ENCODE measurements at places on chromosomes 4 and X.

DNA sequence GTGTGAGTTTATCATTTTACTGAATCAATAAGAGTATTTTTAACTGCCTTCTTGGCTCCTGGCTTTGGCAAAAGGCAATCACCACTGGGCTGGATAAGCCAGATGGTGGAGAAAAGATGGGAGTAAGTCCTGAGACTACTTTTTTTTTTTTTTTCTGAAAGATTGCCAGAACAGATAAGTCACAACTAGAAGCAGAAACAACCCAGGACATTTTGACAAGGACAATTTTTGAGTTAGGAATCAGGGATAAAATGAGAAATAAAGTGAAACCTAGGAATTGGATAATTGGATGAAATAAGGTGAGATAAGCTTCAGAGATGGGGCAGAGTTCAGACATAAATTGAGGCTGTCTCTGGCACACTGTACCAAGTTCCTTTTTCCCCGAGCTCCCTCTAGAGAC, 471.0 kb downstream of the KLHL13 start:
- no peak for DNase-seq

GRCh38 chr4:109332926-109333464, 30.5 kb upstream of the COL25A1 start:
- no peak for DNase-seq

DNA sequence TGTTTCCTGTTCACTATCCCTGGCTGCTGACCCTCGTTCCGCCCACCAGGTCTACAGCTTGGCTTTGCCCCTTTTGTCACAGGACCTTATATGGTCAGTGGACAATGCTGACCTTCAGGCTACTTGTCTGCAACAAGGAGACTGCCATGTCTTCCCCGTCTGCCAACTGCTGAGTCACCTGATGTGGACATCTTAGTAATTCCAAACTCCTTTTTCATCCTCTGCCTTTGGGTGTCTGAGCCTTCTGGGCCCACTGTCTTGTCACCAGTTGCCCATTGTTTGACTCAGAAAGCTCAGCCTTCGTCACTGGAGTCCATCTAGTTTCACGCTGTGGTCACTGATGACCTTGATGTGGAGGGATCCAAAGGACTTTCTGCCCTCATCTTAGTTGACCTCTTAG, 30.2 kb downstream of the GPRIN3 start:
- DNase-seq = no peak

DNA sequence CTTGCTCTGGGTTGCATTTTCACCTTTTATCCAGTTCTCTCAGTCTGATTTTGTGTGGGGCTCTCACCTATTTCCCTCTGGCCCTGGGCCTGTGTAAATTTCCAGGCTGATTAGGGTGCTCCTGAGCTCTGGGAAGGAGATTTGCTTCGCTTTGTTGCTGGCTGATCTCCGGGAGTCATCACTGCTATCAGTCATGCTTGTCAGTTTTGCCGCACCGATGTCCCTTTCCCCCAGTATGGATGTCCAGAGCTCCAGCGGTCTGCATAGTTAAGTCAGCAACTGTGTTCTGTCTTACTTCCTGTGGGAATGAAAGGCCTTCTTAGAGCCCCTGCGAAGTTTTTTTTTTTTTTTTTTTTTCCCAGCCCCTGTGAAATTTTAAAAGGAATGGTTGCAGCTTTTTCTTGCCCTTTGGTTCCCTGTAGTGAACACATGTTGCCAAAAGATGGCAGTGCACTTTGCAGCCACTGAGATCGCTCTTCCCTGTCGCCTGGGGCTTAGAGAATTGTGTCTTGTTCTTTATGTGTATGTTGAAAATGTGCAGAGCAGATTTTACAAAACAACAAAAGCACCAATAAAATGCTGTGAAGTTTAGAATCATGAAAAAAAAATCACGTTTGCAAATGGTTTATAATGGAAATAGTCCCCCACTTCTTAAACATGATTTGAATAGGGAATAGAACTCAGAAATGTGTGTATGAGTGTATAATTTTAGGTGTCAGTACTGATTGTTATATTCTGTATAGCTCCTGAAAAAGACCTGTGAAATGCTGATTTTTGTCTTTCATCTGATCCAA, 109.1 kb upstream of the SLC4A4 start:
- peak; percentile 37 for DNase-seq

DNA sequence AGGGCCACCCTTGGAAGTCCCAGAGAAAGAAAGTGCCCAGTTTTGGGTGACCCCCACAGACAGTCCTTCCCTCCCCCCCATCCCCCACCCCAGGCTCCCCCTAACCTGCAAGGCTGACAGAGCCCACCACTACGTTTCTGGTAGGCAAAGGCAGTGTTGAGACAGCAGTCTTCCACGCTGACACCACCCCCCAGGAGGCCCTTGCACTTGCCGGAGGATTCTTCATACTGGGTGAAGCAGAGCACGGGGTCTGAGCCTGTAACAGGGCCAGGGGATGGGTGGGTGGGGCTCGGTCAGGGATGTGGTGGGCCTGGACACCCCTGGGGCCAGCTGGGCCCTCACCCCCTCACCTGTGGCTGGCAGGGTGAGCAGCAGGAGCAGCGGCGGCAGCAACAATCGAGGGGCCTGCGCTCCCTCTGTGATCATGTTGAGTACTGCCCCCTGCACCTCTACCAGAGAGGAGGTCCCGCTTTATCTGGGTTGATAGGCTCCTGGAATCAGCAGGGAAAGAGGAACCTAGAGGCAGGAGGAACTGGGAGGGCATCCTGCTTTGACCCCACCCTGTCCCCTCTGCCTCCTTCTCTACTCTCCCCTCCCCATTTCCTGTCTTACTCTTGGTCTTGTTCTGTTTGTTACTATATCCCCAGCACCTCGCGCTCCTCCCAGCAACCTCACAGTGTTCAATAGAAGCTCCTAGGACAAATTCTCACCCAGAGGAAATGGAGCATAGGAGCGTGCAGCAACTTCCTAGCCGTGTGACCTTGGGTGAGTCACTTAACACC, at the start of gene CFP:
TSS of gene CFP (minus strand) at position 512 of the 782 bp plus-strand sequence. CDS start at position 426, 86 bp downstream.
- no peak for DNase-seq

DNA sequence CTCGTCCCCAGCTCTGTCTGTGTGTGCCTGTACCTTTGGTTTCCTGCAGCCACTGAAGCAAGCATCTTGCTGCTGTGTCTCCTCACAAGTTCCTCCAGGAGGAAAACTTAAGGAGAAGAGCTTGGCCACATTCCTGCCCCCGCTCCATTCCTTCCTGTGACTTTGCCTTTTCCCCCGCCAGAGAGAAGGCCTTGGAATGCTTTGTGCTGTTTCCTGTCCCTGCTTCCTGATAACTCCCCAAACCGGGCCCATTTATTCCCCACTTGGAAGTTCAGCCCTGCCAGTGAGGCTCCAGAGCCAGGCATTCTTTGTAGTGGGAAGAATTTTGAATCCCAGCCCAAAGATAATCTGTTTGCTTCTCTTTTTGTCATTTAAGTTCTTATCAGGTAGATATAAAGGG, 33.1 kb downstream of the SMIM10L2A start:
- DNase-seq = no peak

DNA sequence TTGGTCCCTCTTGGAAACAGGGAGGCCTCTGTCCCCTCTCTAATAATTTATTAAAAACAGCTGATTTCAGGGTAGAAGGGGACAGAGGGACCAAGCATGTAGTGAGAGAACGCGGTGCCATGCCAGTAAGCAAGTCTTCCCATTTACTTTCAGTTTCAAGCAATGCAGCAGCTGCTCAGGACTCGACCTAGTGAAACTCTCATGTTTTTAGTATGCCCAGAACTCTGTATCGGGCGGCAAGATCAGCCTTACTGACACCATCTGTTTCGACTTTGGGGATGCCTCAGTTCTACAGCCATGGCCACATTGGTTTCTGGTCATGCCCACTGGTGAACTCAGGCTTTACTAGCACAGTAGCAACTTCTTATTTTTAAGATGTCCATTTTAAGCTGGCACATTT, 40.6 kb downstream of the ZNF81 start:
- DNase-seq = no peak

DNA sequence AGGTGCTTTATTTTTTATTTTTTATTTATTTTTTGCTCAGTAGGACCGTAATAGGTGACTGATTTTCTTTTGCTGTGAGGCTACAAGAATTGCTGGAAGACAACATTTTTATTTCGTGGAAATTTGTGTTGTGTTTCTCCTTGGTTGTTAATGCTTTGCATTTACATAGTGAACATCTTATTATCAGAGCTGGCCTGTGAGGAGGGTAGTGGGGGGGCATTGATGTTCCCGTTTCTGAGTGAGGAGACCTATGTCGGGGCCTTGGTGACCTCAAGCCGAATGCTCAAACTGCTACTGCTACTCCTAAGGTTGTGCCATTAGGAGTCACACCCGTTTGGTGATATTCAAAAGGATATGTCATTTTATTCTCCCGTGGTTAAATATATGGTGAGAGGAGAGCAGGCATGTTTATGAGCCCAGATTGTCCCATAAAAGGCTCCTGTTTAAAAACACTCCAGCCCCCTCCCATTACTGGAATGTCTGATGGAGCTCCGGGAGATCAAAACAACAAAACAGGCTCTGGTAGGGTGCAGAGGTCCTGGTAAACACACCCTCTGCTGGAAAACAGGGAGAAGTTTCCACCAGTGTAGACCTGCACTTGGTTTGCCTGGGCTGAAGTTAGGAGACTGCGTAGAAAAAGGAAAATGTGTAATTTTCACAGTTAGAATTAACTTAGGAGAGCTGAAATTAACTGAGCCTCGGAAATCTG, 5.6 kb downstream of the PDGFRA start:
- no peak for DNase-seq

All from RWPE1 (cell line).